WTC11 (cell line): ENCODE measurements at places on chromosomes 2 and 18. TPM values are rescaled to one million over a fixed set of nuclear protein-coding genes. Genes with fewer than 3 reads are reported as not detected.

The RFX8 gene
- total RNA-seq: 0.16 to 0.28 TPM (median 0.21 TPM) in 3 replicates

DNA sequence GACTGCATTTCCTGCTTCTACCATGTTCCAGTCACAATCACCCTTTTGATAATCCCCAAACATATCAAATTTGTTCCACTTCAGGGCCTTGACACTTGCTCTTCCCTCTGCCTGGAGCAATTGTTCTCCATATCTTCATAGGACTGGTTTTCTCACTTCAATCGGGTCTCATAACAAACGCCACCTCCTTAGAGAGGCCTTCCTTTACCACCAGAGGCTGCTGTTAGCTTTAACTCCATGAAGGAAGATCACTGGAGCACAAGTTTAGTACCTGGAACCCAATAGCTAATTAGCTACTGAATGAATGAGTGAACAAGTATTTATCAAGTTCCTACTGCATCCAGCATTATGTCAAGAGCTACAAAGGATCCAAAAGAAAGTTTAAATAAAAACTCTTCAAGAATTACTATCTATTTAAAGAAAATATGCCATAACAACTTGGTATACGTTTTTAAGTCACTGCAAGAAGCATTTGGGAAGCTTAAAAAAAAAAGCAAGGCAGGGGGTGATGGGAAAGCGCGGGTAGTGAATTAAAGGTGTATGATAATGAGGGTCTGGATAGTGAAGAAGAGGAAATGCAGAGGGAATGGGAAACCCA is 58.8 kb downstream of the BAZ2B start:
- DNase-seq: no peak

- DNase-seq: peak; percentile 37
Observed at GRCh38 chr2:37205689-37206341, 9.5 kb downstream of the CEBPZOS start.

DNA sequence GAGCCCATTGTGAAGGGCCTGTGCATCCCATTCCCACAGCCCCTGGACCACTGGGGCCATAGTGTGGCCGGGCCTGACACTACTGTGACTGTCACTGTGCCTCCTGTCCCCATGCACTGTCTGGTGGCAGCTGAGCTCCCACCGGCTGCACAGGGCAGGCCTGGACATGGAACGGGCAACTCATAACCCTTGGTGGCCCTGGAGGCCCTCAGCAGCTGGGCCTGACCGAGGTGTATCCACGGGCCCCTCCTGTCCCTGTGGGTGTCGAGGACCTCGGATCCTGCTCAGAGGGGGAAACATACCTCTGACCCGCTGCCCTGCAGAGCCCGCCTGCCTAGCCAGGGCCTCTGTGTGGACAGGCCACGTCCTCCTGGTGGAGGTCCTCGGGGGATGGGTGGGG is 7.8 kb upstream of the GAL3ST2 start:
- no peak for DNase-seq
